ENCODE measurements at places on chromosomes 11 and 22.
A peak's percentile ranks its signal among the peaks of the same experiment; 100 is the strongest.

DNA sequence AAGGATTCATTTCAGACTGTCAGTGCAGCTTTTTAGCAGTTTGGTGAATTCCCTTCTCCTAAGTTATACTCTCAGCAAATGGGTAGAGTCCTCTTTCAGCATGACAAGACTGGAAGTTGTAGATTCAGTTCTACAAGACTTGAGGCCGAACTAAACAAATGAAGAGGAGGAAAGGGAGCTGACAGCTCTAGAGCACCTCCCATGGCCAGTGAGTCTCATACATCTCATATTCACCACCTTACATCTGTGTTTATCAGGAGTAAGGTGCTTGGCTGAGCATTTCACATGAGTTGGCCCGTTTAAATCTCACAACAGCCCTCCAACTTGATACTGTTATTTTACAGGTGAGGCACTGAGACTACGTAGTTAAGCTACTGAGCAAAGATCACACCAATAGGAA is 30.4 kb downstream of the SEZ6L start:
- DNase-seq = no peak

DNA sequence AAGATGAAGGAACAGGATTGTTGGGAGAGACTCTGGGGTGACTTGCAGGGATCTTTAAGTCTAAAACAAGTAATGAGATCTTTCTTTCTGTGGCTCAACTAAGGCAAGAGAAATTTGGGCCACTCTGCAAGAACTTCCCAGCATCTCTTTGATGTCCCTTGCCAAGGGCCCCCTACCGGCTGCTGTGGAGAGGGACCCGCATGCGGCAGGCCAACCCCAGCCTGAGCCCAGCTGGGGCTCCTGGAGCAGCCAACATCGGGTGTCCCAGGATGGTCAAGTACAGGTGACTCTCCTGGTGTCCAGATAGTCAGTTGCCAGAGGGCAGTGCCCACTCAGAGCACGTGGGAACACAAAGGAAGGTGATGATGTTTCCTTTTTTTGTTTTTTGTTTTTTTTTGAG is 363.2 kb downstream of the TBC1D22A start:
- DNase-seq = peak; percentile 26

DNA sequence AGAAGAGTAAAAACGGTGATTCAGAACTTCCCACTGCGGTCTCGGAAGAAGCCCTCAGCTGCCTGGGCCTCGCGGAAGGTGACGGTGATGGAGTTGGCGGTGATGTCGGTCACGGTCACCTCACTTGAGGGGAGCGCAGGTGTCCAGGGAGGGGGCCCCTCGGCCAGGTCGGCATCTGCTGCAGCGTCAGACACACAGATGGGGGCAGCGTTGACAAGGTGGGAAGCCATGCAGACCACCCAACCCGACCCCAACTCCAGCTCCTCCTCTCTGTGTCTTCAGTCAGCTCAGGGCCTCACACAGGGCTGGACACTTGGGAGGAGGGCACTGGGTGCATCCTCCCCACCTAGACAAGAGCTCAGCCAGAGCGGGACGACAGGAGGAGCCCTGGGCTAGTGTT is 18.6 kb downstream of the CBX7 start:
- no peak for DNase-seq

DNA sequence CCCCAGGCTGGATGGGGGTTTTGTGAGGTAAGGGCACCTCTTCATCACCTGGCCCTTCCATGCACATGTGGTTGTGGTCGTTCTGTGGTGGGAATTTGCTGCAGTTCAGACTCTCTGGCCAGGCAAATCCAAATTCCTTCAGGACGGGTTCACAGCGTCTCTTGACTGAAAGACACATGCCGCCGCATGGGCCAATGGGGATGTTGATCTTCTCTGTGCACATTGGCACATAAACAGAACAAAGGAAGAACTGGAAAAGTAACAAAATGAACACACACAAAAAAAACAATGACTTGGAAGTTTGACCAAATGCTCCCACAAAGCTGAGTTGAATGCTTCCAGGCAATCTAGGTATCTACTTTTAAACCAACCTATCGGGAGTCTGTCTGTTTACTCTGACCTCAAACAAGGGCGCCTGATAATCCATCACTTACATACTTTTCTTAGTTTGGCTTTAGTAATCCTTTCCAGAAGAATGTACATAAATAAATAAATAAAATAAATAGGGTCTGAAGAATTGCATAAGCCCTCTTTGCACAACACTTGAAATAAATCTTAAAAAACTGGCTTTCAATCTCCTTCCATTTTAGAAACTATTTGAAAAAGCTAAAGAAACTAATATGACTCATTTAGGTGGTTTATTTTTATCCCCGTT is 2.8 kb downstream of the FZD4 start:
- no peak for DNase-seq

DNA sequence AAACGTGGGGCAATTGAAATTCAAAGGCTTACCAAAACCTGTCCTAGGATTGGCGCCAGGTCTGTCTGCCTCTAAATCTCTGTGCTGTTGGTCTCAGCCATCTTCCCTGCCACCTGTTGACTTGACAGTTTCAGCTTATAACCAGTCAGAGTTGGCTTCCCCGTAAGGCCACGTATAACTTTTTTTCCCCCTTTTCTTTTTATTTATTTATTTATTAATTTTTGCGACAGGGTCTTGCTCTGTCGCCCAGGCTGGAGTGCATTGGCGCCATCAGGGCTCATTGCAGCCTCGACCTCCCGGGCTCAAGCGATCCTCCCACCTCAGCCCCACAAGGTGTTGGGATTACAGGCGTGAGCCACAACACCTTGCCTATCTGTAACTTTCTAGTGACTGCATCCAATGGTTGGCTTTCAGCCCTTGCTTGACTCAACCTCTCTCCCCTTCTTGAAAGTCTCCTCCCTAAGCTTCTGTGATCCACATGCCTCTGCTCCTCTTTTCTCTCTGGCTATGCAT is 1.4 kb upstream of the SYVN1 start:
- DNase-seq = no peak

- no peak for DNase-seq
Measured at GRCh38 chr22:27088026-27088425, 430.6 kb downstream of the MIAT start.

DNA sequence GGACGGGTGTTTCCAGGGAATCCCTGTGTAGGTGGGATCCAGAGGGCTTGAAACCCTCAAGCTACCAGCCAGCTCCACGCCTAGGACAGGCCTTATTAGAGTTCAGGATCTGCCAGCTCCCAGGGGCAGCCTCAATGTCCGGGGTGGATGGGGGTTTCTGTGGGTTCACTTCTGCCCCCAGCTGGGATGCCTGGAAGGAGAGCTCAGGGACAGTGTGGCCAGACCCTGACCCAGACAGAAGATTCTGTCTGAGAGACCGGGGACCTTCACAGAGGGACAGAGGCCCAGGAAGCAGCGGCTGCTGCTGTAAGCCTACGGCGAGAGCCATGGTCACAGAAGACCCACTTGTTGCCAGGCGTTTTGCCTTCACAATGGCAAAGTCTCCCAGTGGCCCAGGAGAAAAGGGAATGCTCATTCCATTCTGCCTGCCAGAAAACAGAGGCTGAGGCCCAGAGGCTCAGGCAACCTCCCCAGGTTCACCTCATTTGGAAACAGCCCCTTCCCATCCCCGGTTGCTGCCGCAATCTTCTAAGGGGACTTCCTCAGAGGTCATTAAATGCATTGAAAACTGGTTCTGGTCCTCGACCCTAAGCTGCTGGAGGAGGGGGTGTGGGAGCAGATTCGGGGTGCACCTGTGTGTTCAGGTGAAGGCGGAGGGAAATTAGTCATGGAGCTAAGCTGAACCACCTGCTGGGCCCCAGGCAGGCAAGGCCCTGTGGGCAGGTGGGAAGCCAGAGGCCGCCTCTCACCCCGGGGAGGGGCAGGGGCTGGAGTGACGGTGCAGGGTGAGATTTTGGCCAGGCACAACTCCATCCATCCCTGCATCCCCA is 4.9 kb upstream of the KRTAP5-6 start:
- no peak for DNase-seq

- no peak for DNase-seq
Measured at GRCh38 chr11:75191330-75191717, 40.4 kb downstream of the SLCO2B1 start.

GRCh38 chr22:20020533-20021195 is at the start of gene TANGO2:
TANGO2 (plus strand) TSS chr22:20021110; CDS start chr22:20036799, 15,689 bp downstream.
- DNase-seq = peak; percentile 97

GRCh38 chr22:22342697-22343580 is 98.4 kb downstream of the VPREB1 start:
- no peak for DNase-seq

DNA sequence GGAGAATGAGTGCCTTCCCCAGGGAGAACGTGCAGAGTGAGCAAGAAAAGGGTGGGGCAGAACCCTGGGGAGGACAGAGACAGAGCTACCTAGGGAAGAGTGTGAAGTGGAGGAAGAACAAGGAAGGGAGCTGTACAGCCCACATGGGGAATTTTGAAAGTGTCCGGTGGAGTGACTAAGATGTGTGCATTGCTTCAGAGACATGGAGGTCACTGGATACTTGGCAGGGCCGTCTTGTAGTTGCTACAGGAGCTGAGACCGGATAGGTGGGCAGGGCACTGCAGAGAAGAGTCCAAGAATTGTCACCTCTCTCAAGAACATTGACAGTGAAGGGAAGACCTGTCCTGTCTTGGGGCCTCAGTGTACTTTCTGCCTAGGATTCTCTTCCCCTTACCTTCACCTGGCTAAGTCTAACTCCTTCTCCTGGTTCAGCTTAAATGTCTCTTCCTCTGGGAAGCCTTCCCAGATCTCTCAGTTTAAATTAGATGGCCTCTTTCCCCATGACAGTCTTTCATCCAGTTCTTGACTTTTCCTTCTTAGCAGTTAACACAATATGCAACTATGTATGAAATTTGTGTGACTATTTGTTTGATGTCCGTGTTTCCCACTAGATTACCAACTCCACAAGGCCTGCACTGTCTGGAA is 9.2 kb upstream of the P2RY6 start:
- DNase-seq = peak; percentile 44

DNA sequence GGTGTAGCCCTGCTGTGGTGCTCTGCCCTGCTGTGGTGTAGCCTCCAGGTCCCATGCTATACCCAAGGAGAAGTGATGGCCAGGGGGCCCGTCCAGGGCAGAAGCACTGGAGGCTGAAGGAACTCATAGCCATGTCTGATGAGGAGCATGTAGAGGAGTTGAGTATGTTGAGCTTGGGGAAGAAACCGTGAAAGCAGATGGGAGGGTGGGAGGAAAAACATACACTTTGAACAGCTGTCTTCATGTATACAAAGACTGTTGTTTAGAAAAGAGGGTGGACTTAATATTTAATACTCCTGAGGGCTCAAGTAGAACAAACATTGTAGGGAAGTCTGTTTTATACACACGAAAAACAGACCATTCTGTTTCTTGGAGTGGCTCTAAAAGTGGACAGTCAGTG is 26.6 kb upstream of the TTC12 start:
- no peak for DNase-seq

DNA sequence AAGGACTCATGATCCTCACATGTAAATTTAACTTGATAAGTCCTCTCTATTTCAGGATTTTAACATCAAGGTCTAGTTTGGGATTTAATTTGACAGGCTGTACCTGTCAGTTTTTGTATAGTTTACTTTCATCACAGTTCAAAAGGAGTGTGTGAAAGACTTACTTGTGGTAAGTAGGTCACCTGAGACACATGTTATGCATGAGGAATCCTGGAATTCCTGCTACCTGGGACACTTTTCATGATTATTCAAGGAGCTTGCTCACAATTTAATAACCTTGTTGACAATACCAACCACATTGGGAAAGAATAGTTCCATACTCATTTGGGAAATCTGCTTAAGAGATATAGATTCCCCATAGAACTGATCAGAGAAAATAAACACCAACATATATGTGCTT is 15.8 kb upstream of the SLC36A4 start:
- DNase-seq = no peak

GRCh38 chr11:111941963-111942362 is 4.8 kb downstream of the DIXDC1 start:
- no peak for DNase-seq

All from foreskin fibroblast (primary cell).